ENCODE measurements at places on chromosomes 12 and 14.

DNA sequence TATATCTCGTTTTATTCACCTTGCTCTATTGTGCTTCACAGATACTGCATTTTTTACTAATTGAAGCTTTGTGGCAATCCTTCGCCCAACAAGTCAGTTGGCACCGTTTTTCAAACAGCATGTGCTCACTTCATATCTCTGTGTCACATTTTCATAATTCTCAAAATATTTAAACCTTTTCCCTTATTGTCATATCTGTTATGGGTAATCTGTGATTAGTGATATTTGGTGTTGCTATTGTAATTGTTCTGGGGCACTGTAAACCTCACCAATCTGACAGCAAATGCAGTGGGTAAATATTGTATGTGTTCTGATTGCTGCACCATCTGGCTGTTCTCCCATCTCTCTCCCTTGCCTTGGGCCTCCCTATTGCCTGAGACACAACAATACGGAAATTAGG lies 191.3 kb downstream of the BTG1 start:
- H3K4me3 ChIP-seq, result no peak overlapping the region
- no peak for DNase-seq
- H3K27ac ChIP-seq, result no peak overlapping the region
- H3K36me3 ChIP-seq, result no peaks in the 10 kb centered on the region
- H3K27me3 ChIP-seq, result no peaks in the 10 kb centered on the region

- H3K36me3 ChIP-seq, result no peaks in the 10 kb centered on the region
- H3K27me3 ChIP-seq, result no peaks in the 10 kb centered on the region
- no peak overlapping the region for H3K27ac ChIP-seq
- DNase-seq, result no peak
- H3K4me1 ChIP-seq, result peaks cover 35% of the 10 kb centered on the region
Observed at GRCh38 chr14:61491224-61491623, 169.8 kb downstream of the PRKCH start.

DNA sequence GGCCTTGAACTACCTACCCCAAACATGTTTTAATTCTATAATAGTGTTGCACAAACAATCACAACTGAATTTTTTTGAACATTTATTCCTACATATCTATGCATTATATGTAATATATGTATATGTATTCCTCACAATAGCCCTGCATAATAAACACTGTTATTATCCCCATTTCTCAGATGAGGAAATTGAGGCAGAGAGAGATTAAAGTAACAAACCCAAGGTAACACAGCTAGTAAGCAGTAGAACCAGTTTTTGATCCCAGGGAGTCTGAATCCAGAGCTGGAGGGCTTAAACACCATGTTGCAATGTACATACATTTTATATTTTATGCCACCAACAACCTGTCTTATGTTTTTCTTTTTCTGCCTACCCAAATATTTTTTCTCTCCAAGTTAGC lies 26.5 kb upstream of the BMP4 start:
- no peak for DNase-seq
- H3K27ac ChIP-seq, result no peak overlapping the region
- H3K36me3 ChIP-seq, result no peaks in the 10 kb centered on the region
- no peak overlapping the region for H3K4me3 ChIP-seq

DNA sequence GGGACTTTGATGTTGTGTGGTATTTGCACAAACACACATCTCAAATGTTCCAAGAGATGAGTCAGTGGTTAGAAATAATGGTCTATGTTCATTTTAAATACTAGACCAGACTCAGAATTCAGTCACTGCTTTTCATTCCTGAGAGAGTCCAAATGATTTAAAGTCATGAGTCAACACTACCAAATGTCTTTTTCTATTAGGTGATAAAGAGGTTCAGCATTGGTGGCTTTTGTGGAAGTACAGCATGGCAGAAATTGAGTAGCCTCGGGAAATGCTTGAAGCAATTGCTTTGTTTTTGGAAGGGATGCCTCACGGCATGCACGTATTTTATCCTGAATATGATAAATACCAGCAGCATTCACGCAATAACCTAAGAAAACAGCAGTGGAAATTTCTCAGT lies 115.7 kb downstream of the DIO2 start:
- no peak for DNase-seq
- H3K27me3 ChIP-seq, result no peaks in the 10 kb centered on the region
- no peak overlapping the region for H3K27ac ChIP-seq
- no peaks in the 10 kb centered on the region for H3K4me1 ChIP-seq
- no peak overlapping the region for H3K4me3 ChIP-seq
- no peaks in the 10 kb centered on the region for H3K36me3 ChIP-seq

GRCh38 chr12:118307069-118307954 lies 65.4 kb downstream of the TAOK3 start:
- H3K27me3 ChIP-seq, result no peaks in the 10 kb centered on the region
- no peak overlapping the region for H3K27ac ChIP-seq
- peaks cover 16% of the 10 kb centered on the region for H3K4me1 ChIP-seq
- no peaks in the 10 kb centered on the region for H3K36me3 ChIP-seq
- no peak overlapping the region for H3K4me3 ChIP-seq
- no peak for DNase-seq

DNA sequence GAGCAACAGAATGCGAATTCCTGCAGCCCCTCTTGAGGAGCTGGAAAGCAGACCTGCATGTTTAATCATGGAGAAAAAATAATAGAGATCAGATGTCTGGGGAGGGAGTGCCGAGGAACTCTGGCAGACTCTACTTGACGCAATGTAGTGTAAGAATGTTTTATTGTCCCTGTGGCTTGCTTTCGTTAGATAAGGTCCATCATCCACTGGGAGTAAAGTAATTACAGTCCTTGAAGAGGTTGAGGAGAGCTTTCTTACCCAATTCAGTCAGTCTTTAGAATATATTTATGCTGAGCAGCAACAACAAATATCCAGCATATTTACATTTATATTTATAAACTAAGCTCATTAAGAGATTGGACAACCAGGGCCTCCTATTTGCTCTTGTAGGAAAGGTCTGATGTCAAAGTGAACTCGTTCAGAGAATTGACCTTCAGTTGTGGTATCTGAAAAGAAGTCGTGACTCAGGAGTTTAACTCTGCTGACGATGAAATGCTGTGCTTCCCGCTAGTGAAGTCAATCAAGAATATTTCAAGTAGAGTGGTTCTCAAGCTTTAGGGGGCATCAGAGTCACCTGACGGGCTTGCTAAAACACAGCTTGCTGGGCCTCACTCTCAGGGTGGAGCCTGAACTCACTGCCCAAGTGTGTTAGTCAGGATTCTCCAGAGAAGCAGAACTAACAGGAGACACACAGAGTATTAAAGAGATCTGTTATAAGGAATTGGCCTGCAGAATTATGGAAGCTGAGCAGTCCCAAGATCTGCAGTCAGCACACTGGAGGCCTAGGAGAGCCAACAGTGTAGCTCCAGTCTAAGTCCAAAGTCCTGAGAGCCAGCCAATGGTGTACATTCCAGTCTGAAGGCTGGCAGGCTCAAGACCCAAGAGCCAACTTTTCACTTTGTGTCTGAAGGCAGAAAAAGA lies 139.3 kb upstream of the LMNTD1 start:
- H3K4me3 ChIP-seq, result no peak overlapping the region
- H3K27me3 ChIP-seq, result no peaks in the 10 kb centered on the region
- no peaks in the 10 kb centered on the region for H3K36me3 ChIP-seq
- no peak overlapping the region for H3K27ac ChIP-seq
- DNase-seq, result no peak
- H3K4me1 ChIP-seq, result no peaks in the 10 kb centered on the region

DNA sequence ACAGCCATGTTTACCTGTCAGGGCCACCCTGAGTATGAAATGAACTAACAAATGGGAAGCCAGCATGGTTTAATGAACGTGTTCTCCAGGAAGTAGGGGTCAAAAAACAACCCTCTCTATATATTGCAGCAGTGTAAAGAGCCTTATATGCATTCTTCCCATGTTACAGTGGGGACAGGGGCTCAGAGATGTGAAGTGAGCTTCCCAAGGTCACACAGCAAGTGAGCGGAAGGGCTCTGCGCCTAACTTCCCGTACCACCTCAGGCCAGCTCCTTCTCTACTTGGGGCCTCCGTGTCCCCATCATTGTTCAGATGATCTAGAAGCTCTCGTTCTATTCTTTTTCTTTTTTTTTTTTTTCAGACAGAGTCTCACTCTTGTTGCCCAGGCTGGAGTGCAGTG lies 105.1 kb upstream of the MAP1LC3B2 start:
- H3K4me3 ChIP-seq, result no peak overlapping the region
- no peaks in the 10 kb centered on the region for H3K36me3 ChIP-seq
- no peaks in the 10 kb centered on the region for H3K27me3 ChIP-seq
- H3K4me1 ChIP-seq, result peaks cover 19% of the 10 kb centered on the region

DNA sequence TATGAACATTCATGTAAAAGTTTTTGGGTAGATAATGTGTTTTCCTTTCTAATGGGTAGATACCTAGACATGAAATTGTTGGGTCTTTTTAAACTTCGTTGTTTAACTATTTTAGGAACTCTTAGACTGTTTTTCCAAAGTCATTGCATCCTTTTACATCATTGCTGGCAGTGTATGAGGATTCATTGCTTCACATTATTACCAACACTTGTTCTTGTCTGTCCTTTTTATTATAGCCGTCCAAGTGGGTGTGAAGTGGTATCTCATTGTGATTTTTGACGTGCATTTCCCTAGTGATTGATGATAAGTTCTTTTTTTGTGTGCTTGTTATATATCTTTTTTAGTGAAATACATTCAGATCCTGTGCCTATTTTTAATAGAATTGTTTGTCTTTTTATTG lies 39.4 kb downstream of the USP15 start:
- no peak overlapping the region for H3K27ac ChIP-seq
- H3K4me3 ChIP-seq, result no peak overlapping the region
- peaks cover 58% of the 10 kb centered on the region for H3K36me3 ChIP-seq
- no peaks in the 10 kb centered on the region for H3K4me1 ChIP-seq

DNA sequence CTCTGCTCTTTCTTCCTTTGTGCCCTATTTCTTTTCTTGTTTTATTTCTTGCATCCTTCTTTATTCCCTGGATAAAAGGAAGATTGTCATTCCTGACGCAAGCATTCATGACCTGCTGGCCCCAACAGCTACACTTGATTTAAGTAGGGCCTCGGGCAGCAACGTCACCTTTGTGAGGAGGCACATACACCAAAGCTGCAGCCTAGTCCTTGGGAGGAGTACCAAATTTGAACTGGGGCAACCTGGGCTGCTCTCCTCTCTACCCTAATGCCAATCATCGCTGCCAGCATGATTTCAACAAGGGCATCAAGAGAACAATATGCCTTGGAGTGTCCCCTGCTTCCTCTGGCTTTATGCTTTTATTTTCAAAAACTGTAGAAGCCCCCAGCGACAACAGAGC lies 76.4 kb downstream of the C12orf50 start:
- DNase-seq, result no peak
- H3K4me3 ChIP-seq, result no peak overlapping the region
- no peaks in the 10 kb centered on the region for H3K36me3 ChIP-seq

DNA sequence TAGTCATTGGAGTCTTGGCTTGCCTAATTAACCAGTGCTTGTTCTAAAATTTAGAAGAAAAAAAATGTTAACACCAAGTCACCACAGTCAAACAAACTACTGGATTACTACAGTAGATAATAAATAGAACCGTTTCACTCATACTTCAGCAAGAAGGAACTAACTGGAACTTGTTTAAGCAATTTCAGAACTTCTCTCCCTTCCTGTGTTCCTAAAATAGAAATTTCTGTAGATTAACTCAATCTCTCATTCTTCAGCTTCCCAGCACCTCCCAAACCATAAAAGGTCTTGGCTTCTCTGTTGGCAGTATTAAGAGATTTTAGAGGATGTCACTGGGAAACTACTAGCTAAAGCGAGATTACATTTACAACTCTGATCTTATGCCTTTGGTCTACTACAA lies 18.6 kb downstream of the GNS start:
- DNase-seq, result no peak
- no peak overlapping the region for H3K27ac ChIP-seq
- H3K27me3 ChIP-seq, result no peaks in the 10 kb centered on the region
- no peaks in the 10 kb centered on the region for H3K4me1 ChIP-seq
- H3K4me3 ChIP-seq, result no peak overlapping the region
- H3K36me3 ChIP-seq, result peaks cover 55% of the 10 kb centered on the region

- no peak overlapping the region for H3K4me3 ChIP-seq
- peaks cover 76% of the 10 kb centered on the region for H3K4me1 ChIP-seq
- H3K36me3 ChIP-seq, result no peaks in the 10 kb centered on the region
- DNase-seq, result peak; percentile 75
- peak overlapping the region; percentile 58 for H3K27ac ChIP-seq
- H3K27me3 ChIP-seq, result no peaks in the 10 kb centered on the region
Observed at GRCh38 chr12:101935890-101936746, 58.7 kb downstream of the DRAM1 start.

DNA sequence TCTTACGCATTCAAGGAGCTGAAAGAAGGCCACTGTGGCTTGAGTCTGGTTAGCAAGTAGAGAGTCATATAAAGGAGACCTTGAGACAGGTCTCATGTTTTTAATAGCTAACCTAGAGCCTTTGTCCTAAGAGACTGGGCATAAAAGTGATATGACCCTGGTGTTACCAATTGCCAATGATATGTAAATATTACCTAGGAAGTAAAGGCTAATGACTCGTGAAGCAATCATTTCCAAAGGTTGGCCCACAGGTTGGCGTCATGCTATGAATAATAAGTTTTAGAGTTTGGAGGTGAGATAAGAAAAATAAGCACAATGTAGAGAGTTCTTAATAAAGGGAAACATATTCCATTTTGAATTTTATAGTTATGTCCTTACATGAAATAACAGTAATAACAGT lies 116.6 kb upstream of the PLEKHA5 start:
- no peak for DNase-seq
- H3K27ac ChIP-seq, result no peak overlapping the region
- H3K36me3 ChIP-seq, result no peaks in the 10 kb centered on the region
- no peaks in the 10 kb centered on the region for H3K27me3 ChIP-seq
- no peaks in the 10 kb centered on the region for H3K4me1 ChIP-seq
